ENCODE measurements at places on chromosomes 12 and 14.

- no peak for DNase-seq
These were observed 720.9 kb downstream of the FSCB start for GRCh38 chr14:43786066-43786762.

GRCh38 chr12:64627771-64628170, 17.5 kb downstream of the RASSF3 start:
- peak; percentile 83 for DNase-seq

DNA sequence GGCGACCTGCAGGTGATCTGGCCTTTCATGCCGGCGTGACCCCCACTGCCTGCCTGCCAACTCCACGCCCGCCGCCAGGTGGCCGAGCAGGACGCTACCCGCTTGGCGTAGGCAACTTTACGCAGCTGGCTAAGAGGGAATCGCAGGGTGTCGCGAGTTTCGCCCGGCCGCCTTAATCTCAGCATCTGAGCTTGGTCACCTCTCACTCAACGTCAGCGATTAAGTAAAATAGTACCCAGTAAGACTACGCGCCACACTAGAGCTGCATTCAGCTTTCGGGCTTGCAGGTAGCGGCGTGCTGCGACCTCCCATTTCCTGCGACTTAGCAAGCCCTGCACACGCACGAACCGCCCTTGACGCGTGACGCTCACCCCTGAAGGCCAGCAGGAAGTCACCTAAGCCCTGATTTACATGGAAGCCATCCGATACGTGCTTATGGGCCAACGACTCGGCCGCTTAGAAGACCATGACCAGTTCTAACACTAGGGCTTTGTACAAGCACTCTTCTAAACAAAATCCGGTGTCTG, 33.2 kb downstream of the WBP11 start:
- DNase-seq, result no peak

- DNase-seq, result peak; percentile 47
These were observed 15.9 kb upstream of the FAR2 start for GRCh38 chr12:29133181-29133580.

DNA sequence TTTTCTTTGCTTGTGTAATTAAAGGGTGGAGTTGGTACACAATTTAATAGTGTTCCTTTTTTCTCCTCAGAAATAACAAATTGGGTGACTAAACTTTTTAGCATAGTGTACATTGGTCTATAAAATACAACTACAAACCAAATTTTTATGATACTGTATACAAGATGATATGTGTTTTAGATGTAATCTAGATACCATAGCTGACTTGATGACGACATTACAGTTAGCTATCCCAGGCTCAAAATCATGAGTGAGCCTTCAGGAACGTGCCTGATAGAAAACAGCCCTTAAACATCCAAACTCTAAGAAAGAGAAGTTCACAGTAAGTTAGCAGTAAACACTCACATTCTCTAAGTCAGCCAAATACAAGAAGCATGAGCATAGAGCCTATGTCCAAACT, 99.0 kb upstream of the SSTR1 start:
- DNase-seq, result peak; percentile 86

- DNase-seq, result peak; percentile 89
These were observed 1.4 kb downstream of the ACTN1 start for GRCh38 chr14:68977718-68978171.
